ENCODE measurements at places on chromosomes 3 and 15.

GRCh38 chr3:141782386-141782932 lies 19.3 kb downstream of the GRK7 start:
- DNase-seq = no peak

DNA sequence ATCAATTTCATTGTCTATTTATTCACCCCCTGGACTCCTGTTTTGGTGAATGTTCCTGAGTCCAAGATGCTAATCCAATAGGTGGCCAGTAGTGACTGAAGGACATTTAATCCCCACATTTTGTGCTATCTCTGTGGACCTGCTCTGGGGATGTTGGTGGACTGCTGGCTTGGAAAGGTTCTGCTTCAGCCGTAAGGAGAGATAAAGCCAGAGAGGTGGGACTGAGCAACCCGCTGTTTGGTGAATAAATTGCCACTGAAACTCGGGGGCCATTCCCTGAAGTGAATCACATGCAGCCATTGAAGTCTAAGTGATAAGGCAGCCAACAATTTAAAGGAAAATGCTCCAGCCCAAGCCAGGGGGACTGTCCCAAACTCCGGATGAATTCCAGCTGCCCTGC lies 1.6 kb upstream of the ABHD6 start:
- DNase-seq = no peak

GRCh38 chr3:58577269-58577821 lies at the start of gene FAM107A:
FAM107A (minus strand) TSS chr3:58577391; CDS start chr3:58569860, 7,531 bp downstream.
- DNase-seq = peak; percentile 54

DNA sequence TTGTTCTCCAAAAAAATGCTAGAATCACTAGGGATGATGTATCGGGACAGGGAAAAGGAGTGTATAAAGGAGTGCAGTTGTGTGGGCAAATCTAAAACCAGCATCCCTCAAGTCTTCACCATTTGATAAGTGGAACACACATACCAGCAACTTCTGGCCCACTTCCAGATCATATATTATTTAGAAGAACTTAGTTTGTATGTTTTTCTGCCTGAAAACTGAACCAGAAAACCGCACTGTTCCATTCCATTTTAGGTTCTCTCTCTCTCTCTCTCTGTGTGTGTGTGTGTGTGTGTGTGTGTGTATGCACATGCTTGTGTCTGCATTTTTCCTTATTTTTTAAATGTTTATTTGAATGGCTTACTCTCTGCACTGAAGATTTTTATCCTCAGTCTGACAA lies 93.5 kb downstream of the SERPINI1 start:
- no peak for DNase-seq

DNA sequence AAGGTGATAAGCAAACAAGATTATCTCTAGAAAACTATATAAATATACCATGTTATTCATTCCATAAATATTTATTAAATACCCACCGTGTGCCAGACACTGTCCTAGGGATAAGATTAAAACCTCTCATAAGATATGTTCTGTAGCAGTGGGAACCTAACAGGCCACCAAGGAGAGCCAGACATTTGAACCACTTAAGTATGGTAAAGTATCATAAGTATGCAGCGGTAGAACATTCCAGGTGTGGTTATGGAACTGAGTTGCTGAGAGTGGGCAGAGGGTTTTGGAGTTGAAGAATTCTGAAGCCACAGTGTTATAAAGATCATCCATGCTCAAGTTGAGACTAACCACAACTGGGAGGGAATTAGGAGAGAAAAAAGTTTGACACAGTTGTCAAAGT lies 14.7 kb downstream of the FILIP1L start:
- no peak for DNase-seq

DNA sequence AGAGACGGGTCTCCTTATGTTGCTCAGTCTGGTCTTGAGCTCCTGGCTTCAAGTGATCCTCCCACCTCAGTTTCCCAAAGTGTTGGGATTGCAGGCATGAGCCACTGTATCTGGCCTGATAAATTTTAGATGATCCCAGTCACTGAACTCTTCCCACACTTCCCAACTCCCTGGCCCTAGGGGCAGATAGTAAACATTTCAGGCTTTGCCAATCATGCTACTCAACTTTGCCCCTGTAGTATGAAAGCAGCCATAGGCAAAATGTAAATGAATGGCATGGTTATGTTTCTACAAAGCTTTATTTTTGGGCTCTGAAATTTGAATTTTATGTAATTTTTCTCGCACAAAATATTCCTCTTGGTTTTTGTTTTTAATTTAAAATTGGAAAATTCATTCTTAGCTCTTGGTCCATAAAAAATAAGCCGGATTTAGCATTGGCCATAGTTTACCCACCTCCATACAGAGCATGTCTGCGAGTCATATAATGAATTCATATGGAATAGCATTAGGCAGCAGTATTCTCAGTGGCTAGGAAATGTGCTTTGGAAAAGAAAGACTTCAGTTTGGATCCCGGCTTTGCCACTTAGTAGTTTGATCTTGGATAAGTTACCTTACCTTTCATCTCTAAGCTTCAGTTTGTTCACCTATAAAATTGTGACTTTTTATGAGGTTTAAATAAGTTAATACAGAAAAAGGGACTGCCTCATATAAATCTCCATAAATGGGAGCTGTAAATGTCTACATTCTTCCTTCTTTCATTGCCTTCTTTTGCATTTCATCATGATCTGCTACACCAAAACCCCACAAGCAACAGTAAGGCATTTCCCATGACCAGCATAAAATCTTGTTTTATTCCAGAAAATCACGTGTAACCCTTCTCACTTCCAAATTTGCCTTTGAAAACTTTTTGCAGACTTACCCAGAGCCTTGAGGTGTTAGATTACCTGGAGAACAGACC lies 360.3 kb upstream of the TPM1 start:
- DNase-seq = no peak

DNA sequence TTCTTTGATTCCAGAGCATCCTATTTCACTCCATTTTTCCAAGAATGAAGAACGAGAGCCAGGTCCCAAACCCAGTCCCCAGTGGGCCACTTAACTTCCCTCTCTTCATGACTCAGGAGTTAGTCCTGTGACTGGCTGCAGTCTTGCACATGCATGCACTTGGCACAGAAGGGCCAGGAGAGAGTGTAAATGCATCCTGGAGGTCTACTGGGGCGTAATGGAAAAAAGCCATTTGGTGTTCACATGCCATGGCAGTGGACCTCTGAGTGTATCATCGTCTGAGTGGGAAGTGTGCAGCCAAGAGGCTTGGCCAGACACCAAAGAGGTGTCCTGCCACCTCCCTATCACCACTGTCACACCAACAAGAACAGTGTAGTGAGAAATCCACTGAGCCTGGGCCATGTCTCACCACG lies 15.1 kb upstream of the RFTN1 start:
- no peak for DNase-seq

- DNase-seq = no peak
These were observed 846.6 kb downstream of the GBE1 start for GRCh38 chr3:80914854-80915253.

GRCh38 chr3:70984776-70985482 lies 598.6 kb downstream of the FOXP1 start:
- DNase-seq = no peak

GRCh38 chr15:85618956-85619491 lies 175.7 kb downstream of the KLHL25 start:
- peak; percentile 19 for DNase-seq

GRCh38 chr3:41265011-41265545 lies 65.8 kb downstream of the CTNNB1 start:
- DNase-seq = no peak

DNA sequence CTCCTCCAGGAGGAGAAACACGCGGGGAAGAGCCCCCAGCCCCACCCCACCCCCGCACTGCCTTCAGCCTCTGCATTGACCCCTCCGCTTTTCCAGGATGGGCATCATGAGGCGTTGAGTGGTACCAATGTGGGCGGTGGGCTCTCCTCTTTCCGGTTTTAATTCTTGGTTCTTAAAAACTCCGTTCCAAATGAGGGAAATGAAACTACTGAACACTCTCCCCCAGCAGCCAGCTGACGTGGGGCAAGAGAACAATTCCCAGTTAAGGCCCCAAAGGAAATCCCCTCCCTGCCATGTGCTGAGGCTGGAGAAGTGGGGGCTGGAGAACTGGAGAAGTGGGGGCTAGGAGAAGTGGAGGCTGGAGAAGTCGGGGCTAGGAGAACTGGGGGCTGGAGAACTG lies 5.3 kb upstream of the NRROS start:
- DNase-seq = no peak

DNA sequence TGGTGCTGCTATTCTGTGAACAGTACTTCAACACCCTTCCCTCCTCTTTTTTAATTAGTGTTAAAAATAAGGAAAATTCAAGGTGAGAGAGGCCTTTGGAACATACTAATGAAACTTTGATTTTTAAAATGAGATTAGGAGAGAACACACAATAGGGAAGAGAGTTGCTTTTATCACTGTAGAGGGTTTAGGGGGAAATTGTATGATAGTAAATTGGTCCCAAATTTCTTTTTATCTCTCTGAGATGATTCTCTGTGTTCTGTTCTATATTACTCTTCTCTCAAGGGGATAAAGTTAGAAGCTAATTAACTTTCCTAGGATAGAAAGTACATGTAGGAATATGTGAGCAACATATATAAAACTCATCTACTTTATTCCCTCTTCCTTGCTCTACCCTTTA lies 40.8 kb downstream of the ZFAND6 start:
- no peak for DNase-seq

- DNase-seq = no peak
These were observed 7.3 kb downstream of the MCTP2 start for GRCh38 chr15:94238539-94239118.

GRCh38 chr15:69480932-69481331 lies 28.3 kb downstream of the RPLP1 start:
- no peak for DNase-seq

DNA sequence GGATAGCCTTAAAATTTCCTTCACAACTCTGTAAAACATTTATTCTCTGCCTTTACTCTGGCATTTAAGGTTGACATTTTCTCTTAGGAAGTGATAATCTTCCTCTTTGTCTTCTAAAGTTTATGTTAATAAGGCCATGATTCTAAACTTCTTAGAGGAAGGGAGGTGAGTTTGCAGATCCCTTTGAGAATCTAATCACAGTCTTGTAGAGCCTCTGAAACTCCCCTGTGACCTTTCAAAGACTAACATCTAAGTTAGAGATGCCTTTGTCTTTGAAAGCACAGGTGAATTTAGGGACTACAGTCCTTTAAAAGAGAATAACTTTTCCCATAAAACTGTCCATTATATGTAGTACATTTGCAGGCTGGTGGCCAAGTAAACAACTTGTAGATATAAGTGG lies 115.1 kb downstream of the PLCL2 start:
- DNase-seq = no peak

DNA sequence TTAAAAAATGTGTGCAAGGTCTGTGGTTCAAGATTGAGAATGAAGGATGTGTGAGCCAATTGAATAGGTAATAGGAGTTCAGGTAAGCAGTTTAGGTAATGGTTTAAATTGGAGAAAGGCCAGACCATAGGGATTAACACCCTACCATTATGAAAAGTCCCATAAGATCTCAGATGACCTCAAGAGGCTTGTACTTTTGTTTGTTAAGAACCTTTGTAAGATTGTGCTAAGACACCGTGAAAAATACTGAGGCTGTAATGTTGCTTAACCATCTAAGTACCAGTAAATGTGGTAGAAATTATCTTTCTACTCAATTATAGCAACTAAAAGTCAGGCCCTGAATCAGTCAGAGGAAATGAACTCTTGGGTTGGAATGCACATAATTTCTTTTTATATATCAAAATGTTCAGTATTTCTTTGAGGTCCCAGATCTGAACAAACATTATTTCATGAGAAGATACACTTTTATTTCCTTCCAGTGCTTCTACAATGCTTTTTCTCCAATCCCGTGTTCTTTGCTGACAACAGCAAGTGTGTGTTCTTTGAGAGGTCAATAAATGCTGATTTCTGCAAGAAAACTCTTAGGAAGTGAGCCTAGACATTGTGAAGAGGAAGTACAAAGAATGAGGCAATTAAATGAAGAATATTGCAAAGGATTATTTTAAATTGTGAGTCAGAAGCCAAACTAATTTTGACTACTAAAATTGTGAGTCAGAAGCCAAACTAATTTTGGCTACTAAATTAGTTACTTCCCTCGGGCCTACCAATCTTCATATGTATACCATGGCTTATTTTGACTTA lies 66.4 kb downstream of the TCF12 start:
- DNase-seq = no peak

DNA sequence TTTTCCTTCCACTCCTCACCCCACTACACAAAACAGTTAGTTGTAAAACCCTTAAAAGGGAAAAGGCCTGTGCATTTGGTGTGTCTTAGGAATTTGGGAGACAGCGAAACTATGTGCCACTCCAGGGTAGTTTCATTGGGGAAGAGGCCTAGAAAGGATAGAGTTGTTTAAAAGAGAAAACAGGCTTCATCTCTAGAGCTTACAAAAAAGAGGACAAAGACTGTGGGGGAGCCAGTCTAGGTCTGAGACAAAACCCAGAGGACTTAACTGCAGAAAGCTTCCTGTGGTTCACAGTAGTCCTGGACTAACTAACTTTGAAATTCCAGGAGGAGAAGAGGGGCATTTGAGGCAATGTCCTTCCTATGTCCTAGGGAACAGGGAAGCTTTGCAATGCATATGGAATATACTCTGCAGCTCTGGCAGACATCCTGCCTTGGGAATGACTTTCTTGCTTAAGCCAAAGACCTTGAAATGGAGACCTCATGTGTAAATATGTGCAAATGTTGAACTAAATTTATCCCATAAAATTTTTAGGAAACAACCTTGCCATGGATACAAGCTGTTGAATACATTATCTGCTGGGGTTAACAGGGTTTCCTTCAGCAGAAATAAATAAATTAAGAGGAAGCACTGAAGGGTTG lies 159.4 kb downstream of the LSAMP start:
- no peak for DNase-seq

DNA sequence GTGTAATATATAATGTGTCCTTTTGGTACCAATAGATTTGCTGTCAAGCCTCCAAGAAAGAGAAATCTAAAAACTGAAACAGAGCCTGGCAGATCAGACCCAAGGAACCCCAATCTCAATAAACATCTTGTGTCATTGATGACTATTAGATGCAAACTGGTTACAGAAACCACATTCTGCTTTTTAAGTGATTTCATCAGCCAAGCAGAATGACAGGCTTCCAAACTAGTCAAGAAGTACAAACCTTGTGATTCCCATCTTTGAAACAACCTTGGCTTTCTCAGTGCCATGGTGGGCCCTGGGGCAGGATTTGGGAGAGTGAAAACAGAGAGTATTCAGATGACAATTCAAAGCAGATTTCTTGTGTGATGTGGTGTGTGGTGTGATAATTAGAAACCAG lies 45.6 kb upstream of the STRIT1 start:
- DNase-seq = no peak

- DNase-seq = peak; percentile 86
These were observed 79.0 kb downstream of the IGF1R start for GRCh38 chr15:98727115-98728040.

GRCh38 chr3:10475983-10476382 lies 29.4 kb downstream of the ATP2B2 start:
- DNase-seq = no peak

DNA sequence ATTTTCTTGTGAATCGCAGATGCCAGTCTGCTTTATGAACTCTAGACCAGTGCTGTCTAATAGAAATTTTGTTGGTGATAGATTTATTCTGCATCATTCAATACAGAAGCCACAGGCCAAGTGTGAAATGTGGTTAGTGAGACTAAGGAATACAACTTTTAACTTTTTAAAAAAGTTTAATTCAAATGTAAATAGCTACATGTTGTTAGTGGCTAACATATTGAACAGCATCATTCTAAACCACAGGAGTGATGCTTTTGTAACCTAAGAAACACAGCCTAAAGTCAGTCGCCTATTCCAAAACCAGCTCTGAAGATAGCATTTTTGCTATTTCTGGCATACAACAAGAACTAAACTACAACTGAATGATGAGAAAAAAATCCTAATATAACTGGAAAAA lies 164.8 kb upstream of the CBLB start:
- no peak for DNase-seq

GRCh38 chr3:126452213-126452612 lies 23.5 kb downstream of the ZXDC start:
- DNase-seq = no peak

Measured in iPS-NIHi11 (cell line).